ENCODE measurements at places on chromosomes 12 and 14. TPM values are rescaled to one million over a fixed set of nuclear protein-coding genes. Genes with fewer than 3 reads are reported as not detected.
A peak's percentile ranks its signal among the peaks of the same experiment; 100 is the strongest.

DUSP16 gene
- 50.6 TPM for total RNA-seq

AQP5 gene
- 14.3 TPM for total RNA-seq

GEMIN2 gene
- 8.5 TPM for total RNA-seq

PLEKHH1 gene
- 2.3 TPM for total RNA-seq

- DNase-seq, result no peak
These were observed 62.4 kb upstream of the ACSS3 start for GRCh38 chr12:81015510-81015909.

DNA sequence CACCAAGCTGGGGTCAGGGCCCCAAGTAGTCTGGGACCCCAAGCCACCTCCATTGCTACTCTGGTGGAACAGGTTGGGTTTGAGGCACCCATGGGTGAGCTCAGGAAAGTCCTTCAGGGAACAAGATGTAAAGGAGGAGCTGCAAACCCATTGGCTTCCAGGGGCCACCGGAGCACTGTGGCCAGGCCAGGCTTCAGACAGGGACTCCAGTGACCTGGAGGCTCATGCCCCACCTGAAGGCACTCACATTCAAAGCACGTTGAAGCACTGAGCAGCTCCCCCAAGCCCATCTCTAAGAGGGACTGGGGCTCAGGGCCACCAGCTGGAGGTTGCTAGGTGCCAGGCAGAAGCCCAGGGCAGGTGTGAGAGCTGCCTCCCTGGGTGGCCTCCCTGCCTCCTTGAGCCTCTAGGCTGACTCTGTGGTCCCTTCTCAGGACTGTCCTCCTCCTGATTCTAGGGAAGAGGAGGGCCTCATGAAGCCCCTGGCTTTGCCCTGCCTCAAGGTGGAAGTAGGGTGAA is 49.1 kb downstream of the FAM222A start:
- peak; percentile 43 for DNase-seq
